Activated T-helper 2 cell treated with anti-CD3 and anti-CD28 coated beads, Interferon-gamma antibody, Interleukin-2, Interleukin-4, amounts not matched to agents 10 μg/mL and 5 μg/mL and 100 μg/mL, durations not matched to agents 14 hours and 24 hours and 36 hours (primary cell): ENCODE measurements at places on chromosomes 7 and 10.
A peak's percentile ranks its signal among the peaks of the same experiment; 100 is the strongest.

DNA sequence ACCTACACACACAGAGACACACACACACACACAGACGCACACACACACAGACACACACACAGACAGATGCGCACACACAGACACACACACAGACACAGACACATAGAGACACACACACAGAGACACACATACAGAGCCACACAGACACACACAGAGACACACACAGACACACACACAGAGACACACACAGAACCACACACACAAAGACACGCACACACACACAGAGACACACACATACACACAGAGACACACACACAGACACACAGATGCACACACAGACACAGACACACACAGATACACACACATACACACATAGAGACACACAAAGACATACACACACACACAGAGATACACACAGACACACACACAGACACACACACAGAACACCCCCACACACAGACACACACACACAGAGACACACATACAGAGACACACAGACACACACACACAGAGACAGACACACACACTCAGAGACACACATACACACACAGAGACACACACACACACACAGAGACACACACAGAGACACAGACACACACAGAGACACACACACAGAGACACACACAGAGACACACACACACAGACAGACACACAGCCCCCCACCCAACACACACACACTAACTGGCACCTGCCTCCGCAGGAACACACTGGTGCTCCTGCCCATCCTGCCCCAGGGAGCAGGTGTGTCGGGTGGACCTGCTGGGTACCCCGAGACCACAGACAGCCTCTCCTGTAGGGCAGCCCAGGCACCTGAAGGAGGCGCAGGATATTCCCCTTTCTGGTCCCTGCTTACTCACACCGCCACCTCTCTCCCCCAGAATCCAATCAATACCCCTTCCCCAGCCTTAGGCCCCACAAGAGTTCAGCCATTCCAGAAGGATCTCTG is 5.4 kb upstream of the FZD9 start:
- no peaks in the 10 kb centered on the region for H3K36me3 ChIP-seq
- peaks cover 4% of the 10 kb centered on the region for H3K27me3 ChIP-seq
- no peak overlapping the region for H3K4me3 ChIP-seq
- no peak for DNase-seq

DNA sequence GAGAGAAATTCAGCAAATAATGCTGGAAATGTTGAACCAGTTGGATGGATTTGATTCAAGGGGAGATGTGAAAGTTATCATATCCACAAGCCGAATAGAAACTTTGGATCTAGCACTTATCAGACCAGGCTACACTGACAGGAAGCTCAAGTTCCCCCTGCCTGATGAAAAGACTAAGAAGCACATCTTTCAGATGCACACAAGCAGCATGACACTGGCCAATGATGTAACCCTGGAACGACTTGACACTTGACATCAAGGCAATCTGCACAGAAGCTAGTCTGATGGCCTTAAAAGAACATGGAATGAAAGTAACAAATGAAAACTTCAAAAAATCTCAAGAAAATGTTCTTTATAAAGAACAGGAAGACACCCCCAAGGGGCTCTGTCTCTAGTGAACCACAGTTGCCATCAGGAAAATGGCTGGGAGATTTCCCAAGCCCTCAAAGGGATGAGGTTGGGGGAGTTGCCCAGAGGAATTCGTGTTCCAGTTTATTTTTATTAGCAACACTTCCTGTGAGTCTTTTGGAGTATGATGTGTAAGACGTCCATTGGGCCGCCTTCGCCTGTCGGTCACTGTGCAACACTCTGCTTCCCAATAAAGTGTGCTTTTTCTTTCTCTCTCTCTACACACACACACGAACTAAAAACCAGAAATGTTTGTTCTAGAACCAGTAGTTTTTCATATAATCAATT is 200.0 kb downstream of the HIBADH start:
- no peak overlapping the region for H3K27ac ChIP-seq
- H3K36me3 ChIP-seq: no peaks in the 10 kb centered on the region
- no peaks in the 10 kb centered on the region for H3K27me3 ChIP-seq
- no peak for DNase-seq

- no peak overlapping the region for H3K27ac ChIP-seq
- peaks cover 16% of the 10 kb centered on the region for H3K27me3 ChIP-seq
- H3K36me3 ChIP-seq: no peaks in the 10 kb centered on the region
- H3K4me1 ChIP-seq: peaks cover 10% of the 10 kb centered on the region
- DNase-seq: no peak
- H3K4me3 ChIP-seq: no peak overlapping the region
Observed at GRCh38 chr10:95987685-95988426, 55.5 kb upstream of the CCNJ start.

GRCh38 chr7:148173369-148173768 is 417.2 kb upstream of the C7orf33 start:
- no peaks in the 10 kb centered on the region for H3K4me1 ChIP-seq
- DNase-seq: no peak
- H3K27ac ChIP-seq: no peak overlapping the region

- no peaks in the 10 kb centered on the region for H3K27me3 ChIP-seq
- no peaks in the 10 kb centered on the region for H3K36me3 ChIP-seq
- H3K4me3 ChIP-seq: no peak overlapping the region
- H3K4me1 ChIP-seq: no peaks in the 10 kb centered on the region
Observed at GRCh38 chr10:44352316-44353127, 32.4 kb downstream of the CXCL12 start.

GRCh38 chr10:132113766-132114365 is 48.1 kb downstream of the JAKMIP3 start:
- no peak overlapping the region for H3K27ac ChIP-seq
- H3K36me3 ChIP-seq: no peaks in the 10 kb centered on the region
- no peaks in the 10 kb centered on the region for H3K27me3 ChIP-seq
- DNase-seq: no peak
- H3K4me1 ChIP-seq: no peaks in the 10 kb centered on the region

GRCh38 chr7:24972991-24973390 is 7.0 kb downstream of the OSBPL3 start:
- no peak for DNase-seq
- H3K27ac ChIP-seq: no peak overlapping the region
- peaks cover 72% of the 10 kb centered on the region for H3K4me1 ChIP-seq
- H3K27me3 ChIP-seq: no peaks in the 10 kb centered on the region

- H3K36me3 ChIP-seq: no peaks in the 10 kb centered on the region
- no peak overlapping the region for H3K27ac ChIP-seq
- no peaks in the 10 kb centered on the region for H3K27me3 ChIP-seq
- H3K4me1 ChIP-seq: no peaks in the 10 kb centered on the region
Observed at GRCh38 chr7:10075866-10076265, 897.8 kb upstream of the PHF14 start.

- H3K36me3 ChIP-seq: no peaks in the 10 kb centered on the region
- no peak for DNase-seq
- no peak overlapping the region for H3K27ac ChIP-seq
- no peaks in the 10 kb centered on the region for H3K27me3 ChIP-seq
- no peak overlapping the region for H3K4me3 ChIP-seq
- H3K4me1 ChIP-seq: no peaks in the 10 kb centered on the region
Observed at GRCh38 chr10:52696232-52696631, 76.4 kb downstream of the MBL2 start.

DNA sequence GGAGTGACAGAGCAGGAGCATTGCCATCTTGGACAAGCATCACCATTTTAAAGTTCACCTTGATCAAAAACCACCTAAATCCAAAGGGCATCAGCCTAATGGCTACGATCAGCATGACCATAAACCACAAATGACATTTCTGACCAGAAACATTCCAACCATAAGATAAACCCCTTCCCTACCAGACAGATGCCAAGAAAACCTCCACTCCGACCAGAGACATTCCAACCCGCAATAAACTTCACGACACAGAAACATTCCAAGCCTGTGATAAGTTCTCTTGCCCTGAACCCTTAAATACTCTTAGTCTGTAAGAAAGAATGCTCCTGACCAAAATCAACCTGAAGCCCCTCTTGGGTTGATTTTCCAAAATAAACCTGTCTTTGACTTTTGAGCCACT is 606.9 kb downstream of the POM121L12 start:
- no peaks in the 10 kb centered on the region for H3K4me1 ChIP-seq
- H3K27ac ChIP-seq: no peak overlapping the region
- no peak overlapping the region for H3K4me3 ChIP-seq
- no peaks in the 10 kb centered on the region for H3K36me3 ChIP-seq

DNA sequence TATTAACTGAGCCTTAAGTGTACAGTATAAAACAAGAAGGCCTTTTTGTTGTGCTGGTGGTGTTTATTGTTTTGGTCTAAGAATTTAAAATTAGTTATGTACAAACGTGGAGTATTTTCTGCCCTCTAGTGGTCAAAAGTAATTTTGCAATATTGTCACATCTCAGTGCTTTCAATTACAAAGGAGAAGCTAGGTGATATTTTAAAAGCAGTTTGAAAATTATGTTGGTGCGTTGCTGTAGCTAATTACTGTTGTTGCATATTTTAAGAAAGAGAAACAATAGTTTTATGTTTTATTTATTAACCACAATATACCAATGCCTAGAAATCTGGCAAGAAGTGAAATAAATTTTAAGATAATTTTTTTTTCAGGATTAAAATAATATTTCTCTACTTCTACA is 11.4 kb downstream of the NPVF start:
- no peak for DNase-seq
- H3K27me3 ChIP-seq: peaks cover 18% of the 10 kb centered on the region
- no peak overlapping the region for H3K4me3 ChIP-seq
- no peaks in the 10 kb centered on the region for H3K36me3 ChIP-seq

DNA sequence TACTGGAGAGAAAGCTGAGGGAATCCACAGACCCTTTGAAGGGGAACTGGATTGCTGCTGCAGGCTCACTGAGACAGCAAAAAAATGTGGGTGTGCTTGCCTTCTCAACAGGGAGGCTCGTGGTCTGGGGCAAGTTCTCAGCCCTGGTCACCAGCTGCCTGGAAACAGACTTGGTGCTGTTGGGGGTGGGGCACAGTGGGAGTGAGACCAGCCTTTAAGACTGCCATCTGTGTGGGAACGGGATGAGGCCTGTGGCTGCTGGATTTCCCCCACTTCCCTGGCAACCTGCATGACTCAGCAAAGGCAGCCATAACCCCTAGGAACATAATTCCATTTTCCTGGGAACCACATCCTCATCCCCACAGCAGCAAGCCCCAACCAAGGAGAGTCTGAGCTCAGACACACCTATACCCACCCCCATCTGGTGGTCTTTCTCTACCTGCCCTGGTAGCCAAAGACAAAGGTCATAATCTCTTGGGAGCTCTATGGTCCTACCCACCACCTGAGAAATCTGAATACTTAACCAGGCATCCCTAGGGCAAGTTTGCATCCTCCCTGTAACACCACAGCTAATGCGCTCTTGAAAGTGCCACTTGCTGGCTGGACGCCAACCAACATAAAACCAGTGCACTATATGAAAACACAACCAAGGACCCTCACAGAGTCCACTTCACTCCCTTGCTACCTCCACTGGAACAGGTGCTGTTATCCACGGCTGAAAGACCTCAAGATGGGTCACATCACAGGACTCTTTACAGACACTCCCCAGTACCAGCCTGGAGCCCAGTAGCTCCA is 45.0 kb upstream of the TFEC start:
- no peak overlapping the region for H3K27ac ChIP-seq
- H3K4me3 ChIP-seq: no peak overlapping the region
- DNase-seq: no peak
- H3K4me1 ChIP-seq: no peaks in the 10 kb centered on the region

- no peak overlapping the region for H3K27ac ChIP-seq
- no peaks in the 10 kb centered on the region for H3K4me1 ChIP-seq
- DNase-seq: no peak
- H3K27me3 ChIP-seq: peaks cover 19% of the 10 kb centered on the region
- no peak overlapping the region for H3K4me3 ChIP-seq
Observed at GRCh38 chr10:4561296-4561695, 264.7 kb upstream of the AKR1E2 start.

DNA sequence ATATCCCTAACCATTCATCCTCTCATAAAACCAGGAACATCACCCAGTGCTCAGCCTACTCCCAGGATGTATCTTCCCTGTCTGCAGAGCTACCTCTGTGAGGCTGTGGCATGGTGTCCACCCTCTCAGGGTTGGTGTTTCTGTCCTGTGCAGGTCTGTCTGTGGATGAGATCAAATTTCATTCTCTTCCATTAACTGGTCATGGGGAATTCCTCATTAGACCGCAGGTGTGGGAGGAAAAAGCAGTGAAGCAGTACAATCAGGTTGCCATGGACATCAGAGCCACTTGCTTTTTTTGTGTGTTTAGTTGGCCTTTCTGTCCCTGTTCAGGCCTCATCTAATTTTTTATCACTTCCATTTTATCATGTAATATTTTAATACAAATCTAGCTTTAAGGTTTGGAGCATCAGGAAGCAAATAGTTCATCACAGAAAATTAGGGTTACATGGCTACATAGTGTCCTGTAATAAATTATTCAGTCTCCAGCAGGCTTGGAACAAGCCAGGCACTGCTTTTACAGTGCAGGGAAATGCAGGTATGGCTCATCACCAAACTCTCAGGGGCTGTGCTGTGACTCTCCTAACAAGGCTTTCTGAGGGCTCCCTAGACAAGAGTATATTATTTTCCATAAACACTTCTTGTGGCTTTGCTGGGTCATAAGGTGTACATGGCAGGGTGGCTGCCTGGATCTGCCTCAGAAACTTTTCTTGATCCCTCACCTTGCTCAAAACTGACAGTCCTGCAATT is 594.9 kb upstream of the IGFBP3 start:
- H3K4me3 ChIP-seq: no peak overlapping the region
- DNase-seq: no peak
- H3K4me1 ChIP-seq: no peaks in the 10 kb centered on the region
- no peak overlapping the region for H3K27ac ChIP-seq
- H3K27me3 ChIP-seq: no peaks in the 10 kb centered on the region

DNA sequence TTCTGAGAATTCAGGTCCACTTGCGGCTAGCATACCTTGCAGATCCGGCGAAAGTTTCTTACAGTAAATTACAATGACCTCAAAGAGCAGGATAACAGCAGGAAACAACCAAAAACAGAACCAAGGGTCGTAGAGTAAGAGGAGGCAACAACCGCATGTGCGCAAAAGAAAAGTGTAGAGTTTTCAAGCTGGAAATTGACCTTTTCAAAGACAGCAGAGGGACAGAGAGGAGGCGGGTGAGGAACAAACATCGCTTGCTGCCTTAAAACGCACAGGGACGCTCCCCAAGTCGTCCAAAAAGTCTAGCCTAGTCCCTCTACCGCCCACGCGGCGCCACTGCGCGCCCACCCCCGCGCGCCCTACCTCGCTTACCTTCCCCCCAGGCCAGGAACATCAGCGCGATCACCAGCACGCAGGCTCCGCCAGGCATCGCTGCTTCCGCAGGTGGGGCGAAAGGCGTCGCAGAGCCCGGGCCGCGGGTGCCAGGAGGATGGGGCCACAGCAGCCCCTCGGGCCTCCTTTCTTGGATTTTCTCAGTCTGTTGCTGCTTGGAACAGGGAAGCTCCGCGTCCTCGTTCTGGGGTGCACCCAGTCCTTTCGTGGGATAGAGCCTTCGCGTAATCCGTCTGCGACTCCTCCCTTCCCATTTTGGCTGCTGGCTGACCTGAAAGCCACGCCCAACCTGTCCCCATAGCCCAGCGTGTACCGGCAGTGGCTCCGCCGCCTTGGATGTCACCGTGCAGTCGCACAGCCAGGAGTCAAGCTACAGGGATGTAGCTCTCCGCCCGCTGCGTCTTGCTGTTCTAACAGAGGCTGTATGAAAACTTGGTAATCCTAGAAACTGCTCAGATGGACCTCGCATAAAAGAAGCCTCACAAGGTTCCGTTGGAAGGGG is at the start of gene VWDE:
Gene VWDE, minus strand, starts transcription at position 579 of the 895 bp plus-strand sequence. Its CDS starts 149 bp downstream, at position 430.
- peaks cover under 1% of the 10 kb centered on the region for H3K36me3 ChIP-seq
- H3K27me3 ChIP-seq: peaks cover 24% of the 10 kb centered on the region
- H3K27ac ChIP-seq: peak within 1 kb of the TSS; percentile 81
- H3K4me1 ChIP-seq: peaks cover 20% of the 10 kb centered on the region
- H3K4me3 ChIP-seq: peak within 1 kb of the TSS; percentile 79
